ENCODE measurements at places on chromosomes 13 and 19. TPM values are rescaled to one million over a fixed set of nuclear protein-coding genes. Genes with fewer than 3 reads are reported as not detected.

C19orf81 gene
- total RNA-seq = 10.4 TPM

ZNF569 gene
- total RNA-seq = 11.8 TPM

APOC4 gene
- not detected for total RNA-seq

NECTIN2 gene
- 108 TPM for total RNA-seq

LTBP4 gene
- 169 TPM for total RNA-seq

TPTE2 gene
- not detected for total RNA-seq

ZNF296 gene
- 6.3 TPM for total RNA-seq

SERTAD3 gene
- total RNA-seq = 30.1 TPM
